Activated naive CD4-positive, alpha-beta T cell treated with anti-CD3 and anti-CD28 coated beads for 36 hours (primary cell): ENCODE measurements at places on chromosomes 12 and 14. TPM values are rescaled to one million over a fixed set of nuclear protein-coding genes. Genes with fewer than 3 reads are reported as not detected.

TSPAN8 gene
- total RNA-seq, result not detected

CCDC177 gene
- total RNA-seq, result not detected

ALDH6A1 gene
- 25.3 TPM for total RNA-seq

SERPINA3 gene
- total RNA-seq, result not detected

GXYLT1 gene
- 5.1 TPM for total RNA-seq

OR6C2 gene
- not detected for total RNA-seq

ALG10 gene
- 23.9 TPM for total RNA-seq

TMEM52B gene
- total RNA-seq, result not detected

CNTN1 gene
- total RNA-seq, result not detected

MRPL51 gene
- total RNA-seq, result 278 TPM

FGD4 gene
- 0.15 TPM for total RNA-seq

CPNE6 gene
- total RNA-seq, result not detected

TROAP gene
- 68.8 TPM for total RNA-seq

FOXN4 gene
- total RNA-seq, result not detected
